ENCODE measurements at places on chromosomes 5 and 9.

DNA sequence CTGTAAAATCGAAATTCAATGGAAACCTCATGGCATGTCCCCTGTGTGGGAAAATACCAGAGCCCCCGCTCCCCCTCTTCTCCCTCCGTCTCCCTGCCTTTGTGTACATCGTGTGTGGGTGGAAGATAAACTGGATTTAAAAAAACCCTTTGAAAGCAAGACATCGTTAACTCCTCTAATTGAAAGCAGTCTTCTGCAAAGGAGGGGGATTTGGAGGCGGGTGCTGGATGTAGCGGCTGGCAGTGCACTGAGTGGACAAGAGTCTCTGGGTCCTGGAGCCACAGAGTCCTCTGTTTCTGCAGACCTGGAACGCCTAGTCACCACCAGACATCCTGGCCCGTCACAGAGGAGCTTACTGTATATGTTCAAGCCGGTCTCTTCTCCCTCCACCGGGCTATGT lies 169.4 kb downstream of the PAPPA start:
- no peak for DNase-seq

DNA sequence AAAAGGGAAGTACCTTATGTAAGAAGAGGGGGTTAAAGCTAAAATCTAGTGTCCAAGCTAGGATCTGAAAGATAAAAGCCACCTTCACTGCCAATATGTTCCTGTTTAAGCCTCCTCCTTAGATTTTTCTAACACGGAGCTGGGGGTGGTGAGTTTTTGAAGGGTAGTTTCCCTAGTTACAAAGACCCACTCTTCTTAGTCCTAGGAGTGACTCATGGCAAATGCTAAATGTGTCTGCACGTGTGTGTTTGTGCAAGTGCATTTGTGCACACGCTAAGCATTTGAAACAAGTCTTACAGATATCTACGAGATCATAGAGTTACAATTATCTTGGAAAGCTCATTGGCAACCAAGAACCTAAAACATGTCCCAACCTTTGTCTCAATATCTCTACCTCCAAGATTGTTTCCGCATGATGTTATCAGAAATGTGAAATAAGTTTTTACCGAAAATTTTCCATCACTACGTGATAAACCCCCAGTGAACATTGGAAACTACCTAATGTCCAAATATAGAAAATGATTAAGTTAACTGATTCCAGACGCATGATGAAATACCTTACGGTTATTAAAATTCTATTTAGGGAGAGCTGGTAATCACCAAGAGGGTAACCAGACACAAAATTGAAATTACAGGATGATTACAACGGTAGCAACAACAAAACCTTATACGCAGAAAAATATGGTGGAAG lies 78.0 kb upstream of the HRH2 start:
- no peak for DNase-seq

GRCh38 chr5:130994496-130995253 lies 170.4 kb downstream of the HINT1 start:
- no peak for DNase-seq

GRCh38 chr5:36681711-36682110 lies 75.3 kb downstream of the SLC1A3 start:
- no peak for DNase-seq

GRCh38 chr5:76626738-76627137 lies 3.5 kb upstream of the F2RL2 start:
- no peak for DNase-seq

DNA sequence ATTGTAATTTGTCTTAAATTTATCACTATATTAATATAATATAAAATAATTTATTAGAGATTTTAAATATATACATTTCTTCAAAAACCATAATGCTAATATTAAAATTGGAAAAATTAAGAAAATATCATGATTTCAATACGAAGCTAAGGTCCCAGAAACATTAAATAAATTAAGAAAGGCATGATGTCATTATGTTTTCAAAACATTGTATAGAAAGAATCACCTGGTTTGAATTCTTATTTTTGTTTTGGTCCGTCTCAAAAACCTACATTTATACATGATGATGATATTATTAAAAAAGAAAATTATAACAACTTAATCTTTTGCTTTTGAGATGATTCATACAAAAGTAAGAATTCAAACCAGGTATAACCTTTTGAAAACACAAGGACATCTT lies 8.2 kb upstream of the EDIL3 start:
- no peak for DNase-seq

- DNase-seq: no peak
Measured at GRCh38 chr5:137665678-137666460, 70.0 kb downstream of the KLHL3 start.

DNA sequence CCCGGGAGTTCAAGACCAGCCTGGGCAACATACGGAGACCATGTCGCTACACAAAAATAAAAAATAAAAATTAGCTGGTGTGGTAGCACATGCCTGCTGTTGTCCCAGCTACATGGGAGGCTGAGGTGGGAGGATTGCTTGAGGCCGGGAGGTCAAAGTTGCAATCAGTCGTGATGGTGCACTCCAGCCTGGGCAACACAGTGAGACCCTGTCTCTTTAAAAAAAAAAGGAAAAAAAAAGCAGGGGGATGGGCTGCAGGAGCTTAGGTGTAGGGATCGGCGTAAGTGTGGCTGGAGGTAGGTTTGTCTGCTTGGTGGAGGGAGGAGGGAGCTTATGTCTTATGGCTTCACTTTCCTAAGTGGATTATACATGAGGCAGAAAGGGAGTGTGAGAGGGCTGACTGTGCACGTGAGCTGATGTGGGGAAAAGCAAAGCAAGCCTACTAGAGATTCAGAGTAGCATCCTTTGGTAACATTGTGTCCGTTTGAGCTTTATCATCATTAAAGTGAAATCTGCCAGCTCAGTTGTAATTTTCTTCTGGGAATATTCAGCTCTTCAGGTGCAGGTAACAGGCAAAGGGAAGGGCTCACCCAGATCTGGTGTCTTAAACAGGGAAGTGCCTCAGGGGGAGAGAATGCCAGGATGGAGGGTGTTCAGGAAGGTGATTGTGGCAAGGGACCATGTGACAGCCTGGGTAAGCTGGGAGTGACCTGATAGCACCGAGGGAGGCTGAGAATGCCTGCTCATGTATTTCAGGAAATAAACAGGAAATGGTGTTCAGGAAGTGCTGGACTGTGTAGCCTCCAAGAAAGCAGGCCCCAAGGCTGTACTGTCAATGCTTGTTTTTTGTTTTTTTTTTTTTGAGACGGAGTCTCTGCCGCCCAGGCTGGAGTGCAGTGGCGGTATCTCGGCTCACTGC lies 17.6 kb upstream of the SETX start:
- no peak for DNase-seq

DNA sequence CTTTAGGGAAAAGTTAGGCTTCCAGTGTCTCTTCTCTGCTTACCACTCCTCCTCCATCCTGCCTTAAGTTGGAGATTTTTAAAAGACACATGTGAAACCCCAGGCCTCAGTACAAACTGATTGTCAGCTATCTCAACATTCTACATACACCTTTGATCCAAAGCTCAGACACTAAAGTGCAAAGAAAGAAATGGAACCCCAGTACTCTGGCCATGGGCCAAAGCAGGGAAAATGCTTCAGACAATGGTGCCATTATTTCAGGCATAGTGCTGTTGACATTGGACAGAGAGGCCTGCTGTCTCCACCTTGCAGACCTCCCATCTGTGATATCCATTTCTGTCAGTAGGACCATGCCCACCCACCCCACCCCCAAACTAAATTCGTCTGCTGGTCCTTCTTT lies 49.1 kb downstream of the G3BP1 start:
- DNase-seq: no peak

Measured in NCI-H524 treated with DMSO at 0.1 percent for 48 hours (cell line).